Head of caudate nucleus (tissue), 42 donors: ENCODE measurements at places on chromosomes 12 and 14.

DNA sequence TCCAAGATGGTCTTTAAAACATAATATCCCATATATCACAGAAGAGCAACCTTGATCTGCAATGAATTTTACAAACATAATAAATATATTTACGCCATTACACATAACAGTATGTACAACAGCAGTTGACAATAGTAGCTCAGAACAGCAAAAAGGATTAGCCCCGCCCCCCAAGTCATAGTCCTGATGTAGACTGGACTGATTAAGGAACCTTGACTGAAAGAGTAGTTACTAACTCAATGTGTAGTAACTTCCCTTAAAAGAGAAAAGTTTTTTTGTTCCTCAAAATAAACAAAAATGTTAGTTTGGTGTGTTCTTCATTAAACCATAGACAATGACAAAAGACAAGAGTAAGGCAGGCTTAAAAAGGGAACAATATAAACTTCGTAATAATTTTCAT, 44.5 kb downstream of the GTF2A1 start:
- peak; percentile 19 for DNase-seq

- DNase-seq = peak; percentile 63
Observed at GRCh38 chr12:49288412-49288853, 6.5 kb upstream of the PRPH start.

GRCh38 chr12:19615384-19615725, 176.1 kb downstream of the AEBP2 start:
- no peak for DNase-seq

DNA sequence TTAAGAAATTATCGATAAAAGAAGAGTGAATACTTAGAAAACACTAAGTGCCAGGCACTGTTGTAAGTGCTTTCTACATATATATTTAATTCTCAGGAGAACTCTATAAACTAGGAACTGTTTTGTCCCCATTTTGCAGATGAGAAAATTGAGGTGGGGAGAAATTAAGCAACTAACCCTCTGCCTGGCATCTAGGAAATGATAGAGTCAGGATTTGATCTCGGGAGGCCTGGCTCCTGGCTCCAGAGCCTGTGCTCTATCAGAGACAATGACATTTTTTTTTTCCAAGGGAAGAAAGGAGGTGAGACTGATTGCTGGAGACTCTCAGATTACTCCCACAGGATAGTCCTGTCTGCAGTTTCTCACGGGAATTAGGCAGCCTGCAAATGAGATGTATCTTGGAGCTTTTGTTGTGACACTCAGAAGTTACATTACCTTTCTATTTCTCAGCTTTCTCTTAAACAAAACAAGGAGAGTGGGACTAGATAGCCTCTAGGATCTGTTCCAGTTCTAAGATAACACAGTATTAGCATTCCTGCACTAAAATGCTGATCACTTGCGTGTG, 1.4 kb upstream of the FAM234B start:
- DNase-seq = no peak

DNA sequence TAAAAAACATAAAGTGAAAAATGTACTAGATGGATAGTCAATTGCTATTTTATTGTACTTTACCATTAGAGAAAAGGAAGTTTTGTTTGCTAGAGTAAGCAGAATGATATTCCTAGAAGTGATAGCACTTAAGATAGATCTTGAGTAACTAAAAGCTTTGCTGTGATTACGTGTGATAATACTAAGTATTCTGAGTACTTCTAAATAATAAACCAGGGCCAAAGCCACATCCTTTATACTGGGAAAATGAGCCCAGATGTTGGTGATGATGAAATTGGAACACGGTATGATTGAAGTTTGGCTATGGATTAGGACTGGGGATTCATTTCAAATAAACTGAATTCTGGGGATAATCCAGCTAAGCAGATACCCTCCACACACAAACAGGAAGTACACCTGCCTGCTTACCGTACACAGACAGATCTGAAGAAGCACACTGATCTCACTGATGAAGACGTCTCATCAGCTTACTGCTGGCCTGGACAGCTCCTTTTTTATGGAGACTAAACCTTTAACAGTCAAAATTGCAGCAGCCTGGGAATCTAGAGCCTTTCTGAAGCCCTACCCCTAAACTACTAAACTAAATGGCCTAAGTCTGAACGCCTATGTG, 199.8 kb downstream of the LRFN5 start:
- no peak for DNase-seq

- DNase-seq = no peak
Observed at GRCh38 chr12:128754275-128754674, 69.5 kb downstream of the SLC15A4 start.

DNA sequence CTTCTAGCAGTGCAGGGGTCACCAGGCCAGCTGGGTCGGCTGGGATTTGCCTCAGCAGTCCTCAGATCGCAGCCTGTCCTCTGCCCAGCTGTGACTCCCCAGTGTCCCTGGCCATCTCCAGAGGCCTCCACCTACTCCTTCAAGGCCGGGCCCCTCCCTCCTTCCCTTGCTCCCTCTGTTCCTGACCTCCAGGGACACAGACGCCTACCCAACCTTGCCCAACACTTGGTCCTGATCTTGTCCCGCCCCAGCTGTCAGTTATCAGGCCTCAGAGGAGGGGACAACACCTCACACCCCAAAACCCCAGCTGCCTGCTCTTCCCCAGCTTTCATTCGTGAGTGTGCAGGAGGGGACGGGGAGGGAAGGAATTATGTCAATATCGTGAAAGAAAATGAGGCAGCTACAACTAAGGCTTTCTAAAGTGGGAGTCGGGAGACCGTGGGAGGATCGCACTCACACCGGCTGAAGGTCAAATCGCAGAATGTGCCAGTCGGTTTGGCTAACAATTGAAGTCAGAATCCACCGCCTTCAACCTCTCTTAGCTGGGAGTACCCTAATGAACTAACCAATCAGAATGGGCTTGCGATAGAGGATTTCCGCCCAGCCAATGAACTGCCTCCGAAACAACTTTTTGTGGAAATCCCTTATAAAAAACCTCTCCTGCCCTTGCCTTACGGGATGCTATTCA, 9.4 kb upstream of the PLBD2 start:
- no peak for DNase-seq

GRCh38 chr12:112046003-112046402, 32.8 kb downstream of the ERP29 start:
- DNase-seq = no peak

DNA sequence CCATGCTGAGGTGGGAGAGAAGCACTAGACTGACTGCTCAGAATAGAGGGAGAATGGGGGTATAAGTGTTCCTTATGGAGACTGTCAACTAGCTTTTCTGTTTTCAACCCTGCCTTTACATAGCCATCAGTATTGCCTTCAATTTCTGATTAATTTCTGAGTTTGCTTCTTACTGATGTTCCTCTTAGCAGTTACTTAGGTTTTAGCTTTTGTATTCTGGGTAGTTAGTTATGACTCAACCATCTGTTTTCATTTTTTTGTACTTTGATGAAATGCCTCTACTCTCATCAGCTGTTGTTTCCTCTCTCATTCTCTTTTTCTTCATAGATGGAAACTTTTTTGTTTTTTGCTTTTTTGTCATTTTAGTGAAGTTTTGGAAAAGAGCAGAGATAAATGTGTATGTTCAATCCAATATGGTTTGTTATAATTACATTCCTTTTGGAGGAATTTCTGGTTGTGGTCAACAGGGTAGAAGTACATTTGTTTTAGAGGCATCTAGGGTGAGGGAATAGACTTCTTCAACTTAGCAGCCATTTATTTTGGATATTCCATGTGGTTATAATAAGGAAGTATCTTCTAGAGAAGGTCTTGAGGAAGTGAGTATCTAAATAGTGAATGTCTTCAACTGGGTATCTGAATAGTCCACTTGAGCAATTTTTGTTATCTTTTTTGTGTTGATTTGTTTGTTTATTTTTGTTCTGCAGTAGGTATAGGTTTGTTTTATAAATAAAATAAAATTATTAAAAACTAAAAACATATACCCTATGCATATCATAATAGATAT, 29.6 kb downstream of the PMCH start:
- no peak for DNase-seq

- no peak for DNase-seq
Observed at GRCh38 chr12:44002607-44003006, 166.7 kb downstream of the TMEM117 start.

GRCh38 chr12:105064564-105065178, 19.6 kb downstream of the ALDH1L2 start:
- DNase-seq = no peak

DNA sequence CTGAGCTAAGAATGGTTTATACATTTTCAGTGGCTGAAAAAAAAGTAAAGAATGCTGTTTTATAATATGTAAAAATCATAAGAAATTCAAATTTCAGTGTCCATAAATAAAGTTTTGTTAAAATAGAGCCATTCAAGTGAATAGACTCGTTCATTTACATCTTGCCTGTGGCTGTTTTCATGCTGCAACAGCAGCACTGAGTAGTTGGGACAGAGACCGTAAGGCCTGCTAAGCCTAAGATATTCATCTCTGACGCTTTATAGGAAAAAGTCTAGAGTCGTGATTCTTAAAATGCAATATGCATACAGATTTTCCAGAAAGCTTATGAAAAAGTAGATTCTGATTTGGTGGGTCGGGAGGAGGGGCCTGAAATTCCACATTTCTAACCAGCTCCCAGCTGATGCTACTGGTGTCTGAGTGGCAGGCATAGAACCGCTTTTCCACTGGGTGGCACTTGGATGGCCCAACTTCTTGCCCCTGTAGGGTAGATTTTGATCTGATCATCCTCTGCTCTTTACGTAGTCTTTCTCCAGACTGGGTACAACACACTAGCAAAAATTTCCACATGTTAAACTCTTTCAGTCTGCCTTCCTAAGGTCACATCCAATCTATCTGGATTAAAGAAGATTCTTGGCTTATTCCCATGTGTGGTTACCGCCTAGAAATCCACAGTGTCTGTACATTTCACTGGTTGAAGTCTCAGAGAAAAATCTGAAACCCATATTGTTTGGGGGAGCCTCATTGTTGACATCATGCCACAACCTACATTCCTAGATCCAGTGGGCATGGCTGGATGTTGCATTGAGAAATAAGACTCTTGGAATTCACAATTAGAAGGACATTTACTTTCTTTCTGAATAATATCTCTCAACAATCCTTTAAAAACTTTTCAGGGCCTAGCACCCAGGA, 151.2 kb downstream of the C12orf75 start:
- DNase-seq = no peak

- DNase-seq = no peak
Observed at GRCh38 chr12:50529345-50529744, 24.6 kb downstream of the DIP2B start.

- no peak for DNase-seq
Observed at GRCh38 chr12:2292560-2292959, 239.8 kb downstream of the CACNA1C start.

GRCh38 chr14:52129721-52130120, 60.9 kb upstream of the NID2 start:
- no peak for DNase-seq

DNA sequence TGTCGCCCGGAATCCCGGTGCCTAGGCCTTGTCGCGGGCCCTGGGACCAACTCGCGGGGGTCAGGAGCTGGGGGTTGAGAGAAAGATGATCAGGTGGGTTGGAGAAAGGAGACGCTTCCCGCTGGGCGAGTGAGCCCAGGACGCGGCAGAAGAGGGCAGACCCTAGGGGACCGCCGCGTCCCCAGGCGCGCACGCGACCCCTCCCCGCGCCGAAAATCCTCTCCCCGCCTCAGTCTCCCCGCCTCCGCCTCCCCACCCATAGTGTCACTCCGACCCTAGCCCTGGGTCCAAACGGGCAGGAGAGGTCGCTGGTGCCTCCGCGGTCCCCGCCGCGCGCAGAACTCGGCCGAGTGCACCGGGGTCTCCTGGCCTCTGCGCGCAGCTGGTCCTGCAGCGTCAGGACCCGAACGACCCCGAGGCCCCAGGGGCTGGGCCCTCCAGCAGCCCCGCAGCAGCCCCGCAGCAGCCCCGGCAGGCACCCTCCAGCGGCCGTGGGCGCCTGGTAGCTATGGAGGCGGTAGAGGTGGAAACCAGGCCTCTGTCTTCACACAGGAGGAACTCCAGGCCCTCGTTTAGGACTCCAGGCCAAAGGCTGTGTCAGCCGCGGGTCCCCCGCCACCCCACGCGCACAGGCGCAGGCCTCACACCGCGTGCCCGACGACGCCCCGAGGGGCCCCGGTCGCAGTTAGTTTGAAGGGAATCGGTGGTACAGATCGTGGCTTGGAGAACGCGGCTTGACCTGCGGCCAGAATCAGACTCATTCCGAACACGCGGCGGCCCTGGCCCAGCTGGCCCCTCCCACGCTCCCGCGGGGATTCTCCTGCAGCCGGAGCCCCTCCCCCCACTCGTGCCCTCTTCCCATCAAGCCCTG, 60.1 kb upstream of the EIF5 start:
- DNase-seq = no peak

- DNase-seq = no peak
Observed at GRCh38 chr12:68368327-68368726, 36.2 kb upstream of the MDM1 start.

- no peak for DNase-seq
Observed at GRCh38 chr12:106871477-106871876, 84.2 kb upstream of the TMEM263 start.

DNA sequence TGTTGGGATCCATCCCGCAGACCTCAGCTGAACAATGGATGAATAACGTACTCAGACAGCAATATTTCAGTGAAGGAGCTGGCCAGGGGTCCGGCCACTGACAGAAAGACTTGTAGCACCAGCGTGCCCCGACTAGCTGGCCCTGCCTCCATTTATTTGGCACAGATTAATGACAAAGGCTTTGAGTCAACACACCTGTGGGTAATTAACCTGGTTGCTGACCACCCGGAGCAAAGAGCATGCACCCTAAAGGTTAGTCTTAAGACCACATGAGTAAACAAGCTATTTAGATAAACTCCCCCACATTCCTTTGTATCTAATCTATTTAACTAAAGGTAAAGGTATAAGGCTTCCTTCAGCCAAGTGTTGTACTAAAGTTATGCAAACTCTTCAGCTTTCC, 868.6 kb downstream of the LRFN5 start:
- DNase-seq = no peak

GRCh38 chr12:64723630-64724029, 35.6 kb downstream of the GNS start:
- DNase-seq = no peak
